ENCODE measurements at places on chromosomes 3 and 15.

GRCh38 chr3:161946443-161946960 is 449.9 kb downstream of the OTOL1 start:
- no peak for DNase-seq

GRCh38 chr3:152382312-152383135 is 113.8 kb downstream of the MBNL1 start:
- DNase-seq = no peak

GRCh38 chr3:8767667-8768363 is 1.6 kb downstream of the OXTR start:
- no peak for DNase-seq

DNA sequence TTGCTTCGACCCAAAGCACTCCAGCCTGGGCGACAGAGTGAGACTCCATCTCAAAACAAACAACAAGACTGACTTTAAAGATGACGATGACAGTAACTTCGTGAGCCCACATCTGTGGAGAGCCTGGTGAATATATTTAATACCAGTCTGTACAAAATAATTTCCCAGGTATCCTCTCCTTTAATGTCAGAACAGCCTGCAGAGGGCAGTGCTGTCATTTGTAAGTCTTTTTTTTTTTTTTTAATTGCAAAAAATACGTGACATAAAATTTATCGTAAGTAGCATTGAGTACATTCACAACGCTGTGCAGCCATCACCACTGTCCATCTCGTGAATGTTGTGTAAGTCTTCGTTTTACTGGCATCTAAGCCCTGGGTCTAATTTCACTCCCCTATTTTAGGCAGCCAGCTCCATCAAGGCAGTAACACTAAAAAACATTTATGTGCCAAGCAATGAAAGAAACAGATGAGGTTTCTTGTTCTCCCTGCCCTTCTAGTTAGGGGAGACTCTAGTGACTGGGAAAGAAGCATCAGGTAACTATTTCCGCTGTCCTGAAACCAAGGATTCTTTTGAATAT is 1.4 kb downstream of the HTD2 start:
- DNase-seq = no peak
